ENCODE measurements at places on chromosomes 3 and 15.

GRCh38 chr3:173529062-173529711 lies 131.6 kb downstream of the NLGN1 start:
- DNase-seq: no peak

- DNase-seq: no peak
These were observed 67.0 kb downstream of the CHAC1 start for GRCh38 chr15:41020311-41020710.

- no peak for DNase-seq
These were observed 4.8 kb upstream of the PDE8A start for GRCh38 chr15:84976746-84977345.

- DNase-seq: no peak
These were observed 3.0 kb downstream of the MFGE8 start for GRCh38 chr15:88909956-88910831.

- DNase-seq: no peak
These were observed 166.8 kb upstream of the LRRN1 start for GRCh38 chr3:3632449-3632848.

- DNase-seq: no peak
These were observed 6.4 kb upstream of the RARRES1 start for GRCh38 chr3:158738653-158739052.

Measured in stimulated activated CD8-positive, alpha-beta memory T cell treated with anti-CD3 and anti-CD28 coated beads, Interleukin-2, amount 100 ng/mL, for 48 hours (primary cell).